Kidney (tissue), 22 donors: ENCODE measurements at places on chromosomes 3 and 15. TPM values are rescaled to one million over a fixed set of nuclear protein-coding genes. Genes with fewer than 3 reads are reported as not detected.

DNA sequence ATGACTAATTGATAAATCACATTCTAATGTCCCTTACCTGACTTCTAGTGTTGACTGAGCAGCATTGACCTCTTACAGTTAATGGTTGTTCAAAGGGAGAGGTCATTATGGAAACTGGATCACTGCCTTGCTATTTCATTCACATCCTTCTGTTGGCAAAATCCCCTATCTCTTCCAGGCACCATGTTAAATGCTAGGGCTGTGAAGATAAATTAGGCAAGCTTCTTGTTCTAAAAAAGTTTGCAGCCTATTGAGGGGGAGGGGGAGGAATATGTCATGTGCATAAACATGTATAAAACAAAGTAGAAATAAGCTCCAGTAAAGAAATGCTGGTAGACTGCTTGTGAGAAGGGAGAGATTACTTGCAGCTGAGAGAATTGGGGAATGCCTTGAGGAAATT is 84.8 kb upstream of the MLF1 start:
- no peak for DNase-seq

GRCh38 chr3:44516230-44516629 is 38.8 kb upstream of the ZNF445 start:
- no peak for DNase-seq

- no peak for DNase-seq
These were observed 39.4 kb downstream of the BBS4 start for GRCh38 chr15:72725446-72725845.

Gene POLQ
- polyA plus RNA-seq: not detected
